ENCODE measurements at places on chromosomes 6 and 20.

GRCh38 chr6:147285087-147285855 is 81.1 kb downstream of the STXBP5 start:
- no peak for DNase-seq

DNA sequence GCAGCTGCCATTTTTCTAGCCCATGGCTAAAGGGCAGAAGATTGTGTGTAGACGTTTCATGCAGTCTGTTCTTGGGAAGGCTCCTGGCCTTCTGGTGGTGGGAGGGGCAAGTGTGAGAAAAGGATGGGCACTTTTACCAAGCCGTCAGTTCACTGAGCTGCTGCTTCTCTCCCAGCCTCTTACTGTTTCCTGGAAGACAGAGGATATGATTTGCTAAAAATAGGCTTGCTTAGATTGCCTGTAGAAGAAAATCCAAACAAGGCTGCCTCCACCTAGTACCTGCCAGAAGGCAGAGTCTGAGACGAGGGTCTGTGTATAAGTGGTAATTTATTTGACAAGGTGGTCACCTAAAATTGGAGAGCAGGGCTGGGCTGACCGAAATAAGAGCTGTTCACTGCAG is 7.5 kb downstream of the KIZ start:
- DNase-seq, result no peak

- DNase-seq, result no peak
These were observed 248.8 kb downstream of the TFAP2A start for GRCh38 chr6:10166031-10166430.

- no peak for DNase-seq
These were observed 55.2 kb downstream of the YTHDF1 start for GRCh38 chr20:63160641-63161175.

DNA sequence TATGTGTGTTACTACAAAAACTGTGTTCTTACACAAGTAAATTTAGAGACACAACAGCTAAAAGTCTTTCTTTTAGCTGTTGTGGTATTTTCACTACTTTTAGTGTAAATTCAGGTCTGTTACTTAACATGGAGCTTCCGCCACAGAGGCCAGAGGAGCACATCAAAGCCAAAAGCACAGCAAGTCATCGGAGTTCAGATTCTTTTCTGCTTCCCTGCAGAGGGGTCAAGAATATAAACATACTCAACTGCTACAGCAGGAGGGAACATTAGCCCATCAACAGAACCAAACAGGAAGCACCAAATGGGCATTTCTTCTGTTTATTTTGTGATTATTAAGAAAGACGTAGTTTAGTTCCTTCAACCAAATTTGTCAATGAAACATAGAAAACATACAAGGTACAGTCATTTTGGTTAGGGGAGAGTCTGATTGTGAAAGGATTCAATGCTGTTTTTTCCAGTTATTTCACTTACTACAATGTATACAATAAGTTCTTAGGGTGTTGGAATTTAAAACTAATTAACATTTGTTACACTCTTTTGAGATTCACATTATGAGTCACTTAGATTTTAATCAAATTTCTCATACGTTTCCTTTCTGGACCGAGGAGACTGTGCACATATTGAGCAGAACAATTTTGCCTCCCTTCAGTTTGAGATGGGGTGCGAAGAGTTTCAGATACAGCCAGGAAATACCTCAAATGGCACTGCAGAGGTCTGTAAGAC is 42.8 kb upstream of the DSE start:
- DNase-seq, result no peak

GRCh38 chr6:76552268-76552667 is 479.8 kb upstream of the IMPG1 start:
- DNase-seq, result no peak

DNA sequence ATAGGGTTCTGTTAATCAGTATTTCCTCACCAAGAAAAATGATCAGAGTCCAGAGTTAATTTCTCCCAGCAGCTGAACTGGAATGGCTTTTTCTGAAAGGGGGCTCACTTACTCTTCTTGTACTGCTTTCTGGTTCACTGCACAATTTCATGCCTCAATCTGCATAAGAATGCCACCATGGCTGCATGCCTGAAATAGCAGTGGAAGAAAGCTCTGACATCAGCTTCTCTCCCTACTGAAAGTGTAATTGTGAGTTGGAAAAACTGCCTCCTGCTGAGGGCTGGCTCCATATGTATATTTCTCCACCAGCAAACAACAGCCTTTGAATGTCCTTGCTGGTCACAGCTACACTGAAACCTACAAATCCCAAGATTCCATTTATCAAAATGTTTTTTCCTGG is 1027.2 kb upstream of the GJE1 start:
- no peak for DNase-seq

DNA sequence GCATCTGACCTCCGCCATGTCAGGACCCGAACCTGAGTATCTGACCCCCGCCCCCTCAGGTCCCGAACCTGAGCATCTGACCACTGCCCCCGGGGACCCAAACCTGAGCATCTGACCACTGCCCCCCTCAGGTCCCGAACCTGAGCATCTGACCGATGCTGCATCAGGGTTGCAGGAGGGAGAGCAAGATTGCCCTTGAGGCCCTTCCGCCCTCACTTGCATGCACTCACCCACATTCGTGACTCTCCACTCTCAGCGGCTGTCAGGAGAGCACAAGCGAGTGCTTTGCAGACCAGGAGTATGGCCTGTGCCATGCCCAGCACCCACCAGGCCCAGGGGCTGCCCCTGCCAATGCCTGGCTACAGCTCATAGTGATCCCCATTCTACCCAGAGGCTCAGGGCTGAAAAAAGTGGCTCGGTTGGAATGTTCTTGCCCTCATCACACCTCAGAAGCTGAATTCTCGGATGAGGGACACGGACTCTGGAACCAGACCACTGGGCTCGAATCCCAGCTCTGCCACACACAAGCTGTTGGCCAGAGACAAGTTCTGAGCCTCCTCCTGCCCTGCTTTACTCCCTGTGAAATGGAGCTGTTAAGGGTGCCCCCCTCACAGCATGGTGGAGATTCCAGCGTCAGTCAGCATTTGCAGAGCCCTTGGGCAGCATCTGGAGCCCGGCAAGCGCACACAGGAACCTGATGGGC is 82.1 kb downstream of the DLL1 start:
- no peak for DNase-seq

GRCh38 chr6:19368511-19368910 is 468.7 kb upstream of the ID4 start:
- DNase-seq, result no peak

DNA sequence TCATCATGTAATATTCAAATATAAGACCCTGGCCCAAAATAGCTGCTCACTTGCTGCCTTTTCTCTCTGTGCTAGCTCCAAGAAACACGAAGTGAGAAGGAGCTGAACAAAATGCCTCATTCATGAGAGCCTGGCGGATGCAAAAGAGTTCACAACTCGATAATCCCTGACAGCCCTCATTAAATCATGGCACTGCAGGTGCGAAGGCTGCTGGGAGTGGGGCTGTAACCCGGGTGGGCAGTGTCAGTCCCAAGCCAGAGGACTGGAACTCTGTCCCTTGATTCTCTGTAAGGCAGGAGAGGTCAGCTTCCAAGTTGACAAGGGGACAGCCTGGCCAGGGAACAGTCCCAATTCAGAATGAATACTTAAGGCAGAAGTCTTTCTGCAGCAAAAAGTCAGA is 318.5 kb downstream of the CDC5L start:
- DNase-seq, result no peak

DNA sequence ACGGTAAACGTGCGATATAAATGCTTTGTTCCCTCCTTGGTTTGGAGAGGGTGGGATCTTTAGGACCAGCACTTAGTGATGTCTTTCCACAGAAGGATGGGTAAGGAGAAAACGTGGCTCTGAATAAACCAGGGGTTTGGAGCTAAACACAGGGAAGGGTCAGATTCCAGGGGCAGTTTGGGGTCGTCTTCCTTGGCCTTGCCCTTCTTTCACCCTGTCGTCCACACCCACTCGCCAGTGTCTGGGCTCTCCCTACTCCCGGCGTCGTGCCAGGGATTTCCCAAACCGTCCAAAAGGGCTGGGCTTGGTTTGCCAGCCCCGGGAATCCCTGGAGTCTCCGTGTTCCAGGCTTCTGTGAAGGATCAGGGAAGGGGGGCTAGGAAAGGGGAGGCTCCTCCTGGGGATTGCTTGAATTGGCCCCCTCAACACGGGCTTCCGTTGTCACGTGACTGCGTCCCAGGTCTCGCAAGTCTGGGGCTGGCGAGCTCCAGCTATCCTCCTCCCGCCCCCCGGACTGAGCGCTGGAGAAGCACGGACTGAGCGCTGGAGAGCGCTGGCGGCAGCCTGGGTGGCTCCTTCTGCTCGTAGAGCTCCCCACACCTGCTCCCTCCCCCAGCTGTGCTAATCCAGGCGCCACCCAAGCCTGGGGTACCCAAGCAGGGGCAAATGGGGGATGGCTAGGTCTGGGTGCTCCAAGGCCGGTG is 9.4 kb upstream of the ARMC12 start:
- DNase-seq, result no peak

- no peak for DNase-seq
These were observed 492.0 kb upstream of the MARCKS start for GRCh38 chr6:113365191-113365590.

GRCh38 chr6:39266375-39266774 is 37.1 kb upstream of the KCNK5 start:
- no peak for DNase-seq

GRCh38 chr6:151961809-151962208 is 154.3 kb downstream of the ESR1 start:
- DNase-seq, result no peak

- no peak for DNase-seq
These were observed 585.3 kb upstream of the BTBD3 start for GRCh38 chr20:11332381-11332780.
